ENCODE measurements at places on chromosomes 6 and 20.

DNA sequence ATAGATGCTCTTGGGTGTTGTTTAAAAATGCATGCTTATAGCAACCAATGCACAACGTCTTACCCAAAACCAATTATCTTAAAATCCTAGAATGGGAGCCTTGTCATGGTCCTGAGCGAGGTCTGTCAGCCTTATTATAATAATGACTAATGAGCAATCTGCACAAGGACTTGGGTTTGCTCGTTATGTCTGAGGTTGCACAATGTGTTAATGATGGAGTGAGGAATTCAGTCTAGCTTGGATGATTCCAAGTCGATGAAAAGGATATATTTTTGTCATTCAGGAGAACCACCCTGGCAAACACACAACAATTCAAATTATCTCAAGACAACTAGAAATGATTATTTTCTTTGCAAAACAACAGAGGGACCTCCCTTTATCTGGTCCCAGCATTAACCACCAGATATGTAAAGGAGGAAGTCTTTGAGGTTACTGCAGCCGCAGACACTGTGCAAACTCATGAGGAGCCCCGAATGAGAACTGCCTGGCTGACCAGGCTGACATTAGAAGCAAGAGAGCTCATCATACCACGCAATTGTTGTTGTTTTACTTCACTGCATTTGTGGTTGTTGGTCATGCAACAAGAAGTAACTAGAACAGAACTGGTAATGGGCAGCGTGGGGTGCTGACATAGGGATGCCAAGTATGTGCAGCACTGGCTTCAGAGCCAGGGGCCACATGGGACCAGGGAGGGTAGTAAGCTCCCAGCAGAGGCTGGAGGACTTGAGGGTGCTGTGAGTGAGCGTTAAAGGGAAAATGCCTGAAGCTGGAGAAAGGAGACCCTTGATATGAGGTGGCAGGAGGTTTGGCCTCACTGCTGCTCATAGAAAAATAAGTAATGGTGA, 488.3 kb downstream of the CDH26 start:
- DNase-seq: no peak

- no peak for DNase-seq
Observed at GRCh38 chr20:10411673-10412072, 22.3 kb downstream of the MKKS start.

- DNase-seq: no peak
Observed at GRCh38 chr20:44336725-44337380, at the start of gene R3HDML. TSS of gene R3HDML (plus strand) at chr20:44337043. CDS start at chr20:44337158, 115 bp downstream.

DNA sequence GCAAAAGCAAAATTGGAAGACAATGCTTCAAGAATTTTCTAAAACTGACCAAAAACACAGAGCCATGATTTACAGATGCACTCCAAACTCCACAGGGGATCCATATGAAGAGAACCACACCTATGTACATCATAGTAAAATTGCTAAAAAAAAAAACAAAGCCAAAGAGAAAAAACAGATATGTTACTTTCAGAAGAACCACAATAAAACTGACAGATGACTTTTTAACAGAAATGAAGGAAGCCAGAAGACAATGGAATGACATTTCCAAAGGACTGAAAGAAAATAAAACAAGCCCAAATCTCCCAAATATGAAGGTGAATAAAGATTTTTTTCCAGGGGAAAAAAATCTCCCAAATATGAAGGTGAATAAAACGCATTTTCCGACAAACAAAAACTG, 17.5 kb downstream of the TRERF1 start:
- DNase-seq: no peak

DNA sequence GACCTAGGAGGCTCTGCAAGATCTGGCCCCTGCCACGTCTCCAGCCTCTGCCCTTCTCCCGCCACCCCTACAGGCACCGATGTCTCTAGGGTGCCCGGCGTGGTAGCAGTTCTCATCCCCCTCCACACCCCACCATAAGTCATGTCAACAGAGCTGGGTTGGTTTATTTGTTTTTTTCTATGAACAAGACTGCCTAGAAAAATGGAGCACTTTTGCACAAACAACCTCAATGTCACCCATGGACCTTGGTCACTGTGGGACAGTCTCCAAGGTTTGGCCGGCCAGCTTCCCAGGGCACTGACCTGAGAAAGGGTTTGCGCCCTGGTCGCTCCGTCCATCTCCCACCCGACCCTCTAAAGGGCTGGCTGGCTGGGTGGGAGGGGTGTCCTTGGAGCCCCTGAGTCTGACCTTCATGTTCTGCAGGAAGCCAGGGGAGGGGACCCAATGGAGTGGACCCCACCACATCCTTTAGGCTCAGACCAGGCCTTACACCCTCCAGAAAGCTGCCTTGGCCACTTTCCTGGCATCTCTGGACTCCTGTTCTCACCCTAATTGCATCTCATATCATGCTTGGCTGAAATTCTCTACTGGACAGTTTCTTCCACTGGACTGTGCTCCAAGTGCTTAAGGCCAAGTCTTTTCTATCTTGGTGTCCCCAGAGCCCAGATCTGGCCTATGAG, 104.8 kb upstream of the PTPN1 start:
- DNase-seq: no peak

- no peak for DNase-seq
Observed at GRCh38 chr6:21970569-21971300, 326.1 kb downstream of the PRL start.

DNA sequence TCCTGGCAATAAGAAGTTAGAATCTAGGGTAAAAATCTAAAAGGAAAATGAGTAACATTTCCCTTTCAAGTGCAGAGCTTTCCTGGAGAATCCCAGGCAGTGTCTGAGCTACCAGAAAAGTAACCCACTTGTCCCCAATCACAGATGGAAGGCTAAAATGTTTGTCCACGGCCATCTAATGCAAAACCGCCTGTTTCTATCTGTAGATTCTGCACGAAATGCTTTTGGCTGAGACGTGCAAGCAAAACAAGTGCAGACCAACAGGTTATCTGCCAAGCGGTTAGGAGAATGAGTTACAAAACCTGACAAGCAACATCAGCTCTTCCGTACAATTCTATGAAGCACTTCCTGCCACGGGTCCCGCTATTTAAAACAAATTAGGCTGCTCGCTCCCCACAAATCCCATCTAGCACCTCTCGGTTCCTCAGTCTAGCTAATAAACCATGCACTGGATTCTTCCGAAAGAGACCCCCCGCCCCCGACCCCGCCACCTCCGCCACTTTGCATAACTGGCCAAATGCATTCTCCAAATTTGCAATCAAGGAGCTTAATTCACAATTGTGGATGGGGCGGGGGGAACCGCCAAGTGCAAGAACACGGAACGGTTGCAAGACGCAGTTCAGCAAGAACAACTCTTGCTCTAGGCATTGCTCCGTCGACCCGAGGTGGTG, 1.4 kb downstream of the ELOVL5 start:
- peak; percentile 19 for DNase-seq

DNA sequence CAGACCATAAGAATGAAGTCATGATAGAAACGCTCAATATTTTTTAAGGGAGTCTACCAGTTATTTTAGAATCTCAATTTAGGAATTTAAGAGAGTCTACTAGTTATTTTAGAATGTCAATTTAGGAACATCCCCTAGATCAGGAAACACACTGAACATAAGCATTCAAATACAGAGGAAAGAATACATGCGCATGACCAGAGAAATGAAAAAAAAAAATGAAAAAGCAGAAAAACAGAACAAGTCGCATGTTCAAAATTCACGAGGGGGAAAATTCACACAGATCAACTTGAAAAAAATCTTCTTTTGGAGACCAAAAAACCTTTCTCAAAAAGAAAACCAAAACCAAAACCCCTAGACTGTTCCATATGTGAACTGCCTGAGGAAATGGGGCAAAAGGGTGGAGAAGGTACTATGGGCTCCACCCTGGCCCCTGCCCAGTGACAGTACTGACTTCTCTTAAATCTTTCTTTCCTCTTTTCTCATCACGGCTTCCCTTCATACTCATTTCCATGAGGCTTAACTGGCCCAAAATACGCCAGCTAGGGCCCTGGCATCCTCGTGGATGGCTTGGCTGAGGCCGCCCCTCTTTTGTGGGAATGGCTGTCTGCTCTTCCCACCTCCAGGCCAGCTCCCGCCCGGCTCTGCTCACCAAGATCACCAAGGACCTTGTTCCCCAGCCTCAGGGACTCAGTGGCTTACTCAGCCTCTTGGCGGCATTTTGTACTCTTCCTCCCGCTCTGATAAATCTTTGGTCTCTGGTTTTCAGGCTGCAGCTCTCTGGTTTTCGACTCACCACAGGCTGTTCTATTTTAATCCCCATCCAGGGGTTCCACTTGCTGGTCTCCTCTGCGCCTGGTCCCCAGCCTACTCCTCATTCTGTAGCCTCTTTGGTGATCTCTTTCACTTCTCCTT, 11.2 kb downstream of the ZBTB2 start:
- DNase-seq: no peak

GRCh38 chr6:99225172-99225571, 124.3 kb downstream of the FAXC start:
- no peak for DNase-seq

GRCh38 chr20:51434580-51435247, 107.8 kb downstream of the NFATC2 start:
- DNase-seq: no peak

- DNase-seq: no peak
Observed at GRCh38 chr20:57868310-57868709, 158.5 kb upstream of the PMEPA1 start.

- DNase-seq: no peak
Observed at GRCh38 chr20:35597186-35597585, 18.4 kb upstream of the SPAG4 start.

GRCh38 chr20:19777981-19778380, 19.9 kb downstream of the RIN2 start:
- DNase-seq: no peak

DNA sequence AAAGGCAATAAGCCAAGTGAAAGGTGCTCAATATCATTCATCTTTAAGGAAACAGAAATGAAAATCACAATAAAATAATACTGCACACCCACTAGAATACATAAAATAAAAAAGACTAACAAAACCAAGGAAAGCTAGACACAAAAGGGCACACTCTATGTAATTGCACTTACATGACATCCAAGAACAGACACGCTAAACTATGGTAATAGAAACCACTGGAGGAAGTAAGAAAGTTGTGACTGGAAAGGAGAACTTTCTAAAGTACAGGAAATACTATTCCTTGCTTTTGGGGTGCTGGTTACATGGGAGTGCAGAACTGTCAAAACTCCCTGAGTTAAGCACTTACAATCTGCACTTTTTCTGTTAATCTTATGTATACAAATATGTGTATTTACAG, 253.7 kb upstream of the RUNX2 start:
- no peak for DNase-seq
